A549 treated with dexamethasone at 1 μM for 4 hours (cell line): ENCODE measurements at places on chromosomes 2 and 18. TPM values are rescaled to one million over a fixed set of nuclear protein-coding genes. Genes with fewer than 3 reads are reported as not detected.

Gene VIL1
- total RNA-seq = 0.16 to 0.40 TPM (median 0.27 TPM) in 5 replicates

Gene ANKRD36
- 4.8 to 6.8 TPM (median 5.2 TPM) in 5 replicates for total RNA-seq

Gene FER1L5
- 0.02 TPM in 1 of 5 replicates, not detected in the others for total RNA-seq

Gene REG3A
- total RNA-seq = not detected in 5 replicates

Gene MATN3
- total RNA-seq = 11.0 to 18.8 TPM (median 15.4 TPM) in 5 replicates

Gene LRP2
- under 0.01 to 0.07 TPM (median 0.02 TPM) in 3 of 5 replicates, not detected in the others for total RNA-seq

Gene ZNF142
- total RNA-seq = 10.4 to 22.5 TPM (median 20.8 TPM) in 5 replicates

Gene PSMD14
- total RNA-seq = 93.6 to 120 TPM (median 101 TPM) in 5 replicates

Gene PLCD4
- 0.14 to 0.46 TPM (median 0.28 TPM) in 5 replicates for total RNA-seq

Gene UPP2
- not detected in 5 replicates for total RNA-seq

Gene SCYGR2
- total RNA-seq = not detected in 5 replicates

Gene CRACDL
- 2.7 to 6.0 TPM (median 4.7 TPM) in 5 replicates for total RNA-seq

Gene KIDINS220
- total RNA-seq = 17.1 to 26.3 TPM (median 22.2 TPM) in 5 replicates

Gene NT5DC4
- 0.05 TPM in 1 of 5 replicates, not detected in the others for total RNA-seq

Gene ABHD1
- 0.50 to 1.8 TPM (median 1.5 TPM) in 5 replicates for total RNA-seq

Gene POMC
- total RNA-seq = 0.09 to 0.10 TPM in 2 of 5 replicates, not detected in the others

Gene RAB6C
- not detected in 5 replicates for total RNA-seq

Gene ANTXR1
- total RNA-seq = 115 to 164 TPM (median 154 TPM) in 5 replicates

Gene MALT1
- total RNA-seq = 7.7 to 10.8 TPM (median 9.5 TPM) in 5 replicates

Gene ATAD2B
- 6.2 to 8.8 TPM (median 7.7 TPM) in 5 replicates for total RNA-seq

Gene RAB27B
- 11.1 to 16.8 TPM (median 15.3 TPM) in 5 replicates for total RNA-seq

Gene DSC3
- 1.4 to 2.0 TPM (median 1.7 TPM) in 5 replicates for total RNA-seq

Gene CXCR1
- total RNA-seq = not detected in 5 replicates

Gene FKBP7
- 9.9 to 14.7 TPM (median 10.5 TPM) in 5 replicates for total RNA-seq

Gene FBXO48
- total RNA-seq = 0.43 to 0.64 TPM (median 0.53 TPM) in 5 replicates

Gene MAP3K20
- 25.6 to 36.2 TPM (median 31.0 TPM) in 5 replicates for total RNA-seq

Gene VWA3B
- 0.12 to 0.24 TPM (median 0.19 TPM) in 3 of 5 replicates, not detected in the others for total RNA-seq

Gene TCF23
- total RNA-seq = not detected in 5 replicates

Gene XIRP2
- total RNA-seq = not detected in 5 replicates

Gene LDLRAD4
- total RNA-seq = 1.3 to 2.6 TPM (median 2.1 TPM) in 5 replicates

Gene SLC9A4
- total RNA-seq = not detected in 5 replicates

Gene RNASEH1
- total RNA-seq = 46.6 to 56.5 TPM (median 53.7 TPM) in 5 replicates

Gene DHRS9
- total RNA-seq = 3.4 to 4.6 TPM (median 3.9 TPM) in 5 replicates

Gene FSIP2
- total RNA-seq = 0.02 TPM in 1 of 5 replicates, not detected in the others

Gene CYBRD1
- total RNA-seq = 26.2 to 35.1 TPM (median 33.0 TPM) in 5 replicates

Gene DCC
- total RNA-seq = not detected in 5 replicates

Gene HRH4
- total RNA-seq = not detected in 5 replicates
